ENCODE measurements at places on chromosomes 1 and 21.

GRCh38 chr21:25834381-25834780 lies 99.6 kb downstream of the GABPA start:
- no peak for DNase-seq

DNA sequence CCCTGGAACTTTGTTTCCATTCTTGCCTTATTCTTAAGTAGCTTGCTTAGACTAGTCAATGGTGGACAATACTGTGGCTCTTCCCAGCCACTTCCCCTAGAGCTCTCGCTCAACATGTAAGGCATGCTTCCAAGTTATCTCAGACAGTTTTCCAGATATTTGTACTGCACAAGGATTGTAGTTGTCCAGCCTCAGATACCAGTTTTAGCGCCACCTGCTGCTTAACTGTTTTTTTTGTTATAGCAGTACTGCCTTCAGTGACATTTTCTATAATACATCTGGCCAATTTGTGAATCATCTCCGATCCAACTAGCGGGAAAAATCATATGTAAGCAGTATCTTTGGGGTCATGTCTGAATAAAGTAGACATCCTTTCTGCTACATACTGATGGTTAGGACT lies 346.7 kb upstream of the ADGRL4 start:
- no peak for DNase-seq

DNA sequence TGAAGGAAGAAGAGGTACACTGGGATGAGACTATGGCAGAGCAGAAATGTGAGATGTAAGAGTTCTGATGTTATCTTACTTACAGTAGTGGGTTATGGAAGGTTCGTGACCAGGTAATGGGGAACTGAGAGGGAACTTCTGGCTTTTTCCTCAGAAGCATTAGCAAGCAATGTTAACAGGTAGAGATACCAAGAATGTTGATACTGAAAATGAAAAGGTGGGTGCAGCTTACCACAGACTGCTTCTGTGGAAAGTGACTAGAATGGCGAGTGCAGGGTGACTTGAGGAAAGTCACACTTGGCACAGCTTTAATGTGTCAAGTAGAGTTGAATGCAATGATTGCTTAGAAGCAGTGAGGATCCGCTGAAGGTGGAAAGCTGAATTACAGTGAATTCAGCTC lies 70.8 kb downstream of the PLA2G4A start:
- DNase-seq: no peak

DNA sequence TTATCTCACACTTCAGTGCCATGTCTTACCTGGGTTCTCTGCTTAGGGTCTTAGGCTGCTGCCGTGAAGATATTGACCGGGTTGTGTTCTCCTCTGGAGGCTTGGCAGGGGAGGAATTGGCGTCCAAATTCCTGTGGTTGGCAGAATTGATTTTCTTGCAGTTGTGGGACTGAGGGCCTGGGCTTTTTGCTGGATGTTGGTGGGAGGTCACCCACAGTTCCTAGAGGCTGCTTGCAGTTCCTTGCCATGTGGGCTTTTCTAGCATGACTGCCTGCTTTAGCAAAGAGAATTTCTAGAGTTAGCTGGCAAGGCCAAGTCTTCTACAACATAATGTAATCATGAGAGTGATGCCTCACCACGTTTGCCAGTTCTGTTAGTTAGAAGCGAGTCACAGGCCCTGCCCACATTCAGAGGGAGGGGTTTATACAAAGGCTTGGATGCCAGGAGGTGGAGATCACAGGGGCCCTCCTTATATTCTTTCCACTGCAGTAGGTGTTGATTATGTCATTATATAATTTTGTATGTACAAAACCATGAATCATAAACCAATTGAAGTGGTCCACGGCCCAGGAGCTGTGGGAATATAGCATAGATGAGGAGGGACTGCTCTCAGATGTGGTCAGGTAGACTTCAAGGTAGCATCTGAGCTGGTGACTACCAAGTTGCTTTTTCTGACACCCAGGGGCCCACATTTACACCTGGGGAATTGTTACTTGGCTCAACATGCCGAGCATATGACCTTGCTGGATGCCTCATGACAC lies 6.6 kb downstream of the UBL4B start:
- DNase-seq: no peak

GRCh38 chr1:183733715-183734114 lies 71.2 kb upstream of the RGL1 start:
- no peak for DNase-seq

GRCh38 chr1:220370041-220370700 lies 97.9 kb upstream of the RAB3GAP2 start:
- DNase-seq: no peak

DNA sequence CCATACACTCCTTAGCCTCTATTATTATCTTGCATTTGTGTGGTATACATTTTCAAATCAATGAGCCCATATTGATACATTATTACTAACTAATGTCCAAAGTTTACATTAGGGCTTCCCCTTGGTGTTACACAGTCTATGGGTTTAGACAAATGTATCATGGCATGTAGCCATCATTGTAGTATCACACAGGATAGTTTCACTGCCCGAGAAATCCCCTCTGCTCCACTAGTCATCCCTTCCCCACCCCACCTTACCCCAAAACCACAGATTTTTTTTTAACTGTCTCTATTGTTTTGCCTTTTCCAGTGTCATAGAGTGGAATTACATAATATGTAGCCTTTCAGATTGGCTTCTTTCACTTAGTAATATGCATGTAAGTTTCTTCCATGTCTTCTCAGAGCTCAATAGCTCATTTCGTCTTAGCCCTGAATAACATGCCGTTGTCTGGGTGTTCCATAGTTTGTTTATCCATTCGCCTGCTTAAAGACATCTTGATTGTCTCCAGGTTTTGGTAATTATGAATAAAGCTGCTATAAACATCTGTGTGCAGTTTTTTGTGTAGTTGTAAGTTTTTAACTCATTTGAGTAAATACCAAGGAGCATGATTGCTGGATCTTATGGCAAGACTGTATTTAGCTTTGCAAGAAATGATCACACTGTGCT lies 86.4 kb upstream of the LYST start:
- no peak for DNase-seq

GRCh38 chr21:29650523-29651022 lies 289.2 kb downstream of the GRIK1 start:
- no peak for DNase-seq

DNA sequence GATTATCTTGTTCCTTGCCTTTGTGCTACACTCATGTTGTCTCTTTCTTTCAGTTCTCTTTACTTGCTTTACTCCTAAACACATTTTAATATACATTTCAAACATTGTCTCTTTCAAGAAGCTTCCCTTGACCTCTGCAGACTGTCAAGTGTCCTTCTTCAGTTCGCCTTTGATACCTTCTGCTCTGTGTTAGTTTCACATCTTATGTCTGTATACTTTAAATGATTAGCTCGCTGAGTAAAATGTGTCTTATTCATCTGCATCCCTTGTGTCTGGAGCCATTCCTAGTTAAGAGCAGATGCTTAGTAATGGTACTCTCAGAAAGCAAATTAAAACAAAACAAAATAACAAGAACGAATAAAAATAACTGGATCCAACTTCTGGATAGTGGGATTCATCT lies 303.3 kb downstream of the S1PR1 start:
- no peak for DNase-seq

GRCh38 chr1:167276969-167277368 lies 56.3 kb downstream of the POU2F1 start:
- no peak for DNase-seq

GRCh38 chr1:94416901-94417727 lies 1.1 kb upstream of the ABCD3 start:
- DNase-seq: no peak

GRCh38 chr1:32818804-32819541 lies 1.5 kb downstream of the S100PBP start:
- DNase-seq: no peak

GRCh38 chr1:90781534-90781933 lies 64.4 kb upstream of the BARHL2 start:
- DNase-seq: no peak

- DNase-seq: no peak
Observed at GRCh38 chr1:26384076-26384475, 11.5 kb upstream of the ZNF683 start.

DNA sequence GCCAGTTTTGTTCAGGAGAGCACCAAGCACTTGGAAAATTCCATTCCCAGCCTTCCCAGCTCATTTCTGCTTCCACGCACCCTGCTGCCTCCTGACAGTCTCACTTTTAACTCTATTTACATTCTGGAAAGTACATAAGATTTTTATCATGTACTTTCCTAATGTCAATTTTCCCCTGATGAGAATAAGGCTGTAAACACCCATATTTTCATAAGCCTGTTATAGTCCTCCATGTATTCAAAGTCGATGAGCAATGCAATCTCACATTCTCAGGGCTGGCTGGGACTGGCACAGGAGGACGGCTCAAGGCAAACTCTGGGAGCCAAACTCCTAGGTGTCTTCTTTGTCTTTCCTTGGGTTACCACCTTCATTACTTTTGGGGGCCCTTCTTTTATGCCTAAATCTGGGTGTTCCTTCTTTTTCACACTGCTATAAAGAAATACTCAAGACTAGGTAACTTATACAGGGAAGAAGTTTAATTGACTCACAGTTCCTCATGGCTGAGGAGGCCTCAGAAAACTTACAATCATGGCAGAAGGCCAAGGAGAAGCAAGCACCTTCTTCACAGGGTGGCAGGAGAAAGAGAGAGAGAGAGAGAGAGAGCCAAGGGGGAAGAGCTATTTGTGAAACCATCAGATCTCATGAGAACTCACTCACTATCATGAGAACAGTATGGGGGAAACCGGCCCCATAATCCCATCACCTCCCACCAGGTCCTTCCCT lies 94.6 kb downstream of the IGSF21 start:
- no peak for DNase-seq

GRCh38 chr1:64514197-64514765 lies 44.4 kb downstream of the CACHD1 start:
- DNase-seq: no peak

GRCh38 chr21:43312751-43313169 lies 114.2 kb downstream of the SIK1 start:
- DNase-seq: no peak

- no peak for DNase-seq
Observed at GRCh38 chr1:181369416-181369815, 113.9 kb upstream of the CACNA1E start.

- DNase-seq: no peak
Observed at GRCh38 chr1:55539652-55540512, 324.7 kb upstream of the USP24 start.

- no peak for DNase-seq
Observed at GRCh38 chr21:34644825-34645224, 24.0 kb upstream of the CLIC6 start.

- DNase-seq: no peak
Observed at GRCh38 chr1:206569556-206569955, 42.7 kb downstream of the EIF2D start.

DNA sequence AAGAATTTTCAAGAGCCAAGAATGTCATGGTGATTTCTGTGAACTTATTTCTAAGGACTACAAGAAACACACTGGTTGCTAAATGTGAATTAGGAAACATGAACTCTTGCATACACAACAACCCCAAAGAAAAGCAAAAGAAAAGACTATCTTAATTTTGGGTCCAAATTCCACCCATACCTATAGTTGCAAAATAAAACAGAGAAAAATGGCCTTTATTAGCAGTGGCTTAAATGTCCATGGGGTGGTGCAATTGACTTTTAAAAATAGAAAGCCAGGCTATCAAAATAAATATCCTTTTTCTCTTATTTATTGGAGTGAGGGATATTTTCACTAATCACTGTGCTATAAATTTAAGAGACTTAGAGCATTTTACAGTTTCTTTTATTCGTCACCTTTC lies 80.9 kb upstream of the DPYD start:
- no peak for DNase-seq

Data from activated CD4-positive, alpha-beta T cell treated with anti-CD3 and anti-CD28 coated beads, Interleukin-2, amount 50 U/mL, for 1 hour (primary cell).